ENCODE measurements at places on chromosomes 11 and 22.

DNA sequence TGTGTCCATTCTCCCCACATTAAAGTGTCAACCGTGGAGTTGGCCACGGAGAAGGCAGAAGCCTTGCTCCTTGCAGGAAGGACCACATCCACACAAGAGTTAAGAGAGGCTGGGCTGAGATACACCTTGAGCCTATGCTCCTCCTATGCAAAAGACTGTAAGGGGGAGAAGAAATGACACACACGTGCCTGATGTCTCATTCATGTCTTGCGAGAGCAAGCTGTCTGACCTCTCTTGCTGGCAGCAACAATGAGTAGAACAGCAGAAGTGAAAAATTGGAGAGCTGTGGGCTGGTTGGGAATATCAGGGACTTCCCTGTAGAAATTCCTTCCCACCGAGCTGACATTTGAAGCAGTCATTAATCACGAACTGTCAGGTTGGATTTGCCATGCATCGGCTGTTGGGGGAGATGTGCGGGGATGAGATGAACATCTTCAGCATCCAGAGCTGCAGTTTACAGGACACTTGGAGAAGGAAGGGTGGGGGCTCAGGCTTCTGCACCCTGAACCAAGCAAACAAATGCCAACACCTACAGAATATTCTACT, 139.3 kb downstream of the MYO18B start:
- DNase-seq: no peak

DNA sequence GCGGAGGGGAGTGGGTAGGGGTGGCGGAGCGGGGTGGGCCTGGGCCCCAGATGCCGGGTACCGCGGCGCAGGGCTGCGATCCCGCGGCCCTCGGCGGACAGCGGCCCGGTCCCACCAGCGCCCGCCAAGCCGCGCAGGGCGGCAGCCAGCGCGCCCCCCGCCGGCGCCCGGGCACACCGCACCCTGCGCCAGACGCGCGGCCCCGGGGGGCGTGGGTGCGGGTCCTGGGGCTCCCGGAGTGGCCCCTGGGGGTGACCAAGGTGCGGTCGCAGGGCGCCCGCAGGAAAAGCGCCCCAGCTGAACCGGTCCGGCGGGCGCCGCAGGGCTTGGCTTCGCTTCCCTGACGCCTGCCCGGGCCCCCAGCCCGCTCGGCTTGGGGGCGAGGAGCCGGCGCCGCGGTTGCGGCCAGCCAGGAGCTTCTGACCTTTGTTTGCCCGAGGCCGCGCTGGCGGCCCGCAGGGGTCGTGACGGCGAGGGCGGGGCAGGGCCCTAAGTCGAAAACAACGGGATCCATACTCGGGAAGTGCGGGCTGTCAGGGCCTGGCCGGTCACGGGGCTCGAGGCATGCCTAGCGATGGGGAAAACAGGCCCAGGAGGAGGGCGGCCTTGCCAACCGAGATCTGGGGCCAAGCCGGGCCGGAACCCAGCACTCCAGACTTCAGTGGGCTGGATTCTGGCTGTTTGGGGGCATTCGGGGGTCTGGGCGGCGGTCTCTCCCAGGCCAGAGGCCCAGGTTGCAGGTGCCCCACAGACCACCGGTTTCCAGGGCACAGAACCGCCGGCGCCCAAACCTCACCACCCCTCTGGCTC, 581 bp upstream of the AP5B1 start:
- no peak for DNase-seq

DNA sequence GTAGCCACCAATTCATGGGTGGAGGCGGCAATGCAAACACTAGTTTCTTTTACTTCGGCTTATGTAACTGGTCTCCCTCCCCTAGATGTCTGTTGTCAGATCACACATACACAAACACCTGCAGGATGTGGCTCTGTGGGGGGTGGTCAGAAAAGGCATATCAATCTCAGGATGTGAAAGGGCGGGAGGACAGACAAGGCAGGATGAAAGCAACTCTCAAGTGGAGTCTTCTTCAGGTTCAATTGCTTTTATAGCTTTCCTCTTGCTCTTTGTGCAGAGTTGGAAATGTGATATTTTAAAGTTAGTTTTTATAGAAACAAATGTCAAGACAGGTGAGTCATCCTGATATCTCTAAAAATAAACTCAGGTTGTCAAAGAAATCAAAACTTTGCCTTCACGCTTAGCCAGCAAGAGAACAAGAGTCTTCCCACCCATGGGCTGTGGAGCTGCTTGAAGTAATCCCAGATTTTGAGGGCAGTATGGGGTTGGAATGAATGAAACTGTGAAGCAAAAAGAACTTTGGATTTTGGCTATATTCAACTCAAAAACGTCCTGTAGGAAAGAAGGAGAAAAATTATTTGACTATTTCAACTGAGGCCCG, 423.4 kb downstream of the GUCY1A2 start:
- no peak for DNase-seq

DNA sequence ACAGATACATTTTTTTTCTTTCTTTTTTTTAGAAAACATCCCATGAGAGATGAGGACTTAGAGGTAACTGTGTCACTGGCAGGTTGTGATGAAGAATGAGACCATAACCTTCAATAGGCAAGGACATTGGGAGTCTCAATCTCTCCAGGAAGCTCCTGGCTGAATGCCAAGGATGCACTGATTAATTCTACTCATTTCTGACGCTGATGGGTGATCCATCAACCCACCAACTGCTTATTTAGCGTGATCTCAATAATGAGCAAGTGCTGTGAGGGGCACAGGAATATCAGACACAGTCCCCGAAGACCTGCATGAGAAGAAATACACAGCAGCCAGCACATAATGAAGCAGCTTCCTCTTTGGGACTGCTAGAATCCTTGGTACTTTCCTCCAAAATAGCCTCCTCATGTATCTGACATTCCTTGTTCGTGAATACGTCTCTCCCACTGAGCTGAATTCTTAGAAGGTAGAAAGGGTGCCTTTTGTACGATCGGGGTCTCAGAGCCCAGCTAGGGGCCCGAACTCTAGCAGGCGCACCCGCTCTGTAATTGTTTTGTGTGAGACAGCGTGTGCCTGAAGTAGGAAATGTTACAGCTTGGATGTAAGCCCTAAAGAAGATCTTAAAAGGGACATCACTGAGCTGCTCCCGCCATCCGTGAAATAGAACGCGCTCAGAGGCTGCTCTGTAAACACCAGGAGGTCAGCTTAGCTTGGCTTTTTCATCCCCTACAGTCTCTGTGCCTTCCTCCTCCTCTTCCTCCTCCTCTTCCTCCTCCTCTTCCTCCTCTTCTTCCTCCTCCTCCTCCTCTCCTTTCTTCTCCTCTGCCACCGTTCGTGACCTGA, 7.2 kb downstream of the CLMP start:
- no peak for DNase-seq

GRCh38 chr11:763073-763463, 14.2 kb downstream of the GATD1 start:
- DNase-seq: no peak

DNA sequence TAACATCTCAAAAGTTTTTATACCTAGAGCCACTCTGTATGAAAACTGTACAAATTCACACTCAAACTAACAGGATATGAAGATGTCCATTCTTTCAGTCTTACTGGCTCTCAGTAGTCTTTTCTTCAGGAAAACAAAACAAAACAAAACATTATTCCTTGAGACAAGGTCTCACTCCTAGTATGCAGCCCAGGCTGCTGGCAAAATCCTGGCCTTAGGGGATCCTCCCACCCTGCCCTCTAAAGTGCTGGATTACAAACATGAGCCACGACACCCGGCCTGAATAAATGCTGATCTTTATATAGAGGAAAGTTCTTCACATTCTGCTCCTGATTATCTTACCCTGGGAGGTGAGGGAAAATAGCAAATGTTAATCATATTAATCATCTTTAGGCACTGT, 5.1 kb downstream of the APOL2 start:
- no peak for DNase-seq

- DNase-seq: no peak
Observed at GRCh38 chr11:123052901-123053721, 8.8 kb downstream of the HSPA8 start.

All from skeletal muscle cell (primary cell).